NCI-H2171 (cell line): ENCODE measurements at places on chromosomes 4 and X.

DNA sequence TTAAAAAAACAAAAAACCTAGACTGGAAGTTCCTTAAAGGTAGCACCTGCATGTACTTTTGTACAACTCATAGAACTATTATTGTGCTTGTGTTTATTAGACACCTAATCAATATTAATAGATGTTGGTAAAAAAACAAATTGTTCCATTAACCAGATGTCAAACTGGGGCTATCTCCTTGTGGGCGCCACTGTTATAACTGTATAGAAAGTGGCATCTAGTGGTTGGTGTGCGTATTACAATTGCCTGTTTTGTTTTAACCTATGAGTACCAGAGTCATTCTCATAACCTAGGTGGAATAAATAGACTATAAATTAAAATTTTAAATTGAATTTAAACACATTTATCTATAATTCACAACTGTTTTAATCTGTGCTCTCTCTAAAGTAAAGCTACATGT, 97.4 kb downstream of the COL4A5 start:
- DNase-seq: no peak

DNA sequence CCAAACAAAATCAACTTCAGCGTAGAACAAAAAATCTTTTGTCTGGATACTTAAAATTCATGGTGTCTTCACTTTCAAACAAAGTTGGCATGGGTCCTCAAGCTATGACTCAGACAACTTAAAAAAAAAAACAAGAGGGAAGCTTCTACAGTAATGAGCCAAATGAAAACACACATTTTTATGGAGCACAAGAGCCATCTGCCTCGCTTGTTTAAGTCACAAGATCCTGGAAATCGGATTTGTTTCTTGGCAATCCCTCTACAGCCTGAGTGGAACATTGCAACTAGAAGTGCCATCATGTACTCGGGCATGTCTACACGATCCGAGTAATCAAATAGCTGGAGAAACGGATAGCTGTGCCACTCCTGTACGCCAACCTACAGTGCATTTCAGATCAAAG, 22.6 kb downstream of the LAMP2 start:
- no peak for DNase-seq

GRCh38 chrX:18354369-18355223, at the start of gene SCML2:
SCML2 (minus strand) TSS chrX:18354688; CDS start chrX:18334071, 20,617 bp downstream.
- peak; percentile 30 for DNase-seq

DNA sequence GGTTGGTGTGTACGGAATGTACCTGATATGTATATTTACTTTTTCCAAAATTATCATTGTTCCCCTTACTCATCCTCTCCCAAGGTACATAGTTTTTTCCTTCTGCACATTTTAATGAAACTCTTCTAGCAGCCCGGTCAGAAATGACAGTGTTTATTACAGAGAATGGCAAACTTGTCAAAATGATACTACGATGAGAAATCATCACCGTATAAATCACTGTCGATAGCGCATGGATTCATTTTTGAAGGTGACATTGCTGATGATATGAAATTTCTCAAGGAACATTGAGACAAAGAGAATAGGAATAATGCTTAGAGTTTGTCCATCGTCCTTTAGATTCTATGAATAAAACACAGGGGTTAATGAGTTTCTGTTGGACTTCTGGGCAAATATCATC, 30.6 kb downstream of the FAM114A1 start:
- DNase-seq: no peak

DNA sequence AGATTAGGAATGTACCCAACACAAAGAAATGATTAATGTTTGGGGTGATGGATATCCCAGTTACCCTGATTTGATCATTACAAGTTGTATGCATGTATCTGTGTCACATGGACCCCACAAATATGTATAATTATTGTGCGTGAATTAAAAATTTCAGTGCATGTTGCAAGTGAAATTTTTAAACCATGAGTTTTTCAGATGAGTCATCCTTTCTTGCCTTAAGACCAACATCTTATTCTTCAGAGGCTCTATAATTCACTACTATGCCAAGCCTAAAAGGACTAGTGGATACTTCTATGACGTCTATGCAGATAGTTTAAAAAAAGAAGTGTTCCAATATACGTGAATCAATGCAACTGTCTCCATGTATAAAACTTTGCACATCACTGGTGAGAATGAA, 113.0 kb upstream of the SH3RF1 start:
- DNase-seq: no peak

- DNase-seq: no peak
Observed at GRCh38 chr4:153553155-153553818, 87.1 kb downstream of the TMEM131L start.
